ENCODE measurements at places on chromosomes 4 and X. TPM values are rescaled to one million over a fixed set of nuclear protein-coding genes. Genes with fewer than 3 reads are reported as not detected.

DNA sequence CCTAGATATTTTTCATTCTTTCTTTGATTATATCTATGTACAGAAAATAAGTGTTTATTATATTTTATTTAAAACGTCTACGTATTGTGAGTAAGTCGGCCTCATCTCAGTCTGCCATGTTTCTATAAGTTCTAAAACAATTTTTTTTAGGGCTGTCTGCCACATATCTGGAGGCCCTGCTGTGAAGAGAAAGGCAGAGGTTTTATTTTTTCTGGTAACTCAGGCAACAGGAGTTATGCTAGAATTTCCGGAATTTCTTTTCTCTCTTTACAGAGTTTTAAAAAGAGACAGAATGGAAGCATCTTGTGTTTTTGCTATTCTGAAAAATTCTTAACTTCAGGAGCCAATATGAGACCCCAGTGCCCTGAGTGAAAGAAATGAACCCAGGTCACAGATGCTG, 1124.0 kb upstream of the TENM3 start:
- H3K27ac ChIP-seq, result no peak overlapping the region
- H3K4me1 ChIP-seq, result no peaks in the 10 kb centered on the region
- H3K36me3 ChIP-seq, result no peaks in the 10 kb centered on the region
- no peak overlapping the region for H3K4me3 ChIP-seq

- peaks cover 22% of the 10 kb centered on the region for H3K4me1 ChIP-seq
- H3K4me3 ChIP-seq, result no peak overlapping the region
- no peak overlapping the region for H3K27ac ChIP-seq
- no peaks in the 10 kb centered on the region for H3K36me3 ChIP-seq
- no peaks in the 10 kb centered on the region for H3K27me3 ChIP-seq
Measured at GRCh38 chr4:7647600-7648543, 213.1 kb upstream of the PSAPL1 start.

DNA sequence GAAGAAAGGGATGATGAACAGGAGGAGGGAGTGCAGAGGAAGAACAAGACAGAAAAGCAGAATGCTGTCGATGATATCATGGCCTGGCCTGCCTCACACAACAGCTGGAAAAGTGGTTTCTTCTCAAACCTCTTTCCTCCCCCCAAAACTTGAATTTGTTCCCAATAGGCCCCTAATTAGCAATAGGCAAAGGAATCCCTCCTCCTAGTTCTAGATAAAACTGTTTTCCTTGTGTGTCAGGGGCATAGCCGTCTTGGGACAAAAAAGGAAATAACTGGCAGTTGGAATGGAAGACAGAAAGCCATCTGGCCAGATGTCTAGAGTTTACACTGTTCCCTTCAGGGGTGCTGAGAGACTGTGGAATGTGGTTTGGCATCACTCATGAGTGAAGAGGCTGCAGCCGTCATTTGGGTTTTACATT, 177.8 kb upstream of the C1QTNF7 start:
- peak; percentile 27 for DNase-seq
- H3K36me3 ChIP-seq, result no peaks in the 10 kb centered on the region
- H3K27me3 ChIP-seq, result no peaks in the 10 kb centered on the region
- no peak overlapping the region for H3K4me3 ChIP-seq
- no peaks in the 10 kb centered on the region for H3K4me1 ChIP-seq
- H3K27ac ChIP-seq, result no peak overlapping the region

DNA sequence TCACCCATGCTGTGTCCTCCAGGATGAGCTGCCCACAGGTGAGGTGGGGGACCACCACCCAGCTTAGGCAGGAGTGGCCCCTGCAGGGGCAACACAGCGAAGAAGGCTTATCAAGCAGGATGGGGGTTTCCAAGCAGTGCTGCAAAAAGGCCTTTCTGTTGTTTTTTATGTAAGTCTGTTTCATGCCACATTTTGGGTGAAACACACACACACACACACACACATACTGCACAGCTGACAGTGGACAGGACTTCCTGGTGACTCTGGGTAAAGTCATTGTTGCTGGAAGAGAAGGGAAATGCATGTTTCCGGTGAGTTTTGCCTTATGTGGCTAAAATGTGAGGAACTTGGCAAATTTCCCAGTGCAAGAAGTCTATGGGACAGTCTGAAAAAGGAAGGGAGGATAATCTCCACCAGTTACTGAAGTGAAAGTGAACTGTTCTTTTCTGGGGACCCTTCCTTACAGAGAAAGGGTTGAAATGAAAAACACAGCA, 119.2 kb downstream of the IRF2 start:
- no peaks in the 10 kb centered on the region for H3K36me3 ChIP-seq
- H3K4me3 ChIP-seq, result no peak overlapping the region
- H3K4me1 ChIP-seq, result peaks cover 5% of the 10 kb centered on the region
- peak overlapping the region; percentile 24 for H3K27ac ChIP-seq
- H3K27me3 ChIP-seq, result no peaks in the 10 kb centered on the region

DNA sequence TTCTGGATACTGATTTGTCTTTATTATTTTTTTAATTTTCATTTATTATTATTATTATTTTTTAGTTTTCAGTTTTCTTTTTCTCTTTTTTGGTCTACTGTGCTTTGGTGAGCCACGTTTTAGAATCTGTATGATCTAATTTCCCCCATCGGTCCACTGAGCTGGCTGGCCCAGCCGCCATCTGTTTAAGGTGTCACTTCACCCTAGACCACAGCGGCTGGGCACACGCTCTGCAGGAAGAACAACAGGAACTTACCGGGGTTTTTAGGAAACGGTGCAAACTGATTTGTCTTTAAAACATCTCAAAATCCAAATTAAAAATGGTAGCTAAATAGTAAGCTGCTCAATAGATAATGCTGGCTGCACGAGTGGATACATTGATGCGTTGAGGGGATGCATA, 48.8 kb upstream of the AMOT start:
- no peak overlapping the region for H3K4me3 ChIP-seq
- no peak for DNase-seq
- no peak overlapping the region for H3K27ac ChIP-seq
- H3K36me3 ChIP-seq, result no peaks in the 10 kb centered on the region
- no peaks in the 10 kb centered on the region for H3K27me3 ChIP-seq

GRCh38 chr4:62544428-62544827, 1344.3 kb downstream of the ADGRL3 start:
- H3K27me3 ChIP-seq, result no peaks in the 10 kb centered on the region
- peak; percentile 6 for DNase-seq
- H3K4me3 ChIP-seq, result no peak overlapping the region
- no peaks in the 10 kb centered on the region for H3K4me1 ChIP-seq
- H3K36me3 ChIP-seq, result no peaks in the 10 kb centered on the region

GRCh38 chr4:56253666-56254305, 133.5 kb downstream of the AASDH start:
- H3K4me1 ChIP-seq, result no peaks in the 10 kb centered on the region
- H3K4me3 ChIP-seq, result no peak overlapping the region
- H3K36me3 ChIP-seq, result no peaks in the 10 kb centered on the region
- no peaks in the 10 kb centered on the region for H3K27me3 ChIP-seq
- no peak overlapping the region for H3K27ac ChIP-seq

DNA sequence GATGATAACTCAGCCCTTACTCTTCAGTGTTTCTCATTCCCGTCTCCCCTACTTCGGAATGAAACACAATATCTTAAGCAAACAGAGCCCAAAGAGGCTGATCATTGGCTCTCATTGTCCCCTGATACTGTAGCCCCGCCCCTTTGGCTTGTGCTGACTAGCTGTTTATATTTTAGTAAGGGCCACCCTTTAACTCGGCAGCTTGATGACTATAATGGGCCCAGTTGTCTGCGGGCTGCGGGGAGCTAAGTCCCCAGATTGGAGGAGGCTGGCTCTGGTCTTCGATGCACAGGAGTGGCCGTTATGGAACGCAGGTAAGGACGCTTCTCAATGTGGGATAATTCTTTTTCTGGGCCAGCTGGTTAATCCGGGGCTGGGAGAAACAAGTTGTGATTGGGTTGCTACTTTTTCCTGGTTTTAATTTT, at the start of gene TRIM2:
Gene TRIM2 (plus strand): TSS at position 197 of the 425 bp plus-strand sequence. CDS start 88 bp downstream, at position 285.
- peak; percentile 85 for DNase-seq
- H3K27ac ChIP-seq, result no peak within 1 kb of the TSS
- H3K4me3 ChIP-seq, result peak within 1 kb of the TSS; percentile 33
- H3K27me3 ChIP-seq, result no peaks in the 10 kb centered on the region
- H3K4me1 ChIP-seq, result peaks cover 3% of the 10 kb centered on the region

The CTAG1B gene
- total RNA-seq, result not detected

The NEUROG2 gene
- not detected for total RNA-seq

The YTHDC1 gene
- total RNA-seq, result 38.5 TPM

The FAM114A1 gene
- total RNA-seq, result 270 TPM

Data from fibroblast of lung (primary cell).